Left renal cortex interstitium (tissue), 4 donors: ENCODE measurements at places on chromosomes 6 and 20.

DNA sequence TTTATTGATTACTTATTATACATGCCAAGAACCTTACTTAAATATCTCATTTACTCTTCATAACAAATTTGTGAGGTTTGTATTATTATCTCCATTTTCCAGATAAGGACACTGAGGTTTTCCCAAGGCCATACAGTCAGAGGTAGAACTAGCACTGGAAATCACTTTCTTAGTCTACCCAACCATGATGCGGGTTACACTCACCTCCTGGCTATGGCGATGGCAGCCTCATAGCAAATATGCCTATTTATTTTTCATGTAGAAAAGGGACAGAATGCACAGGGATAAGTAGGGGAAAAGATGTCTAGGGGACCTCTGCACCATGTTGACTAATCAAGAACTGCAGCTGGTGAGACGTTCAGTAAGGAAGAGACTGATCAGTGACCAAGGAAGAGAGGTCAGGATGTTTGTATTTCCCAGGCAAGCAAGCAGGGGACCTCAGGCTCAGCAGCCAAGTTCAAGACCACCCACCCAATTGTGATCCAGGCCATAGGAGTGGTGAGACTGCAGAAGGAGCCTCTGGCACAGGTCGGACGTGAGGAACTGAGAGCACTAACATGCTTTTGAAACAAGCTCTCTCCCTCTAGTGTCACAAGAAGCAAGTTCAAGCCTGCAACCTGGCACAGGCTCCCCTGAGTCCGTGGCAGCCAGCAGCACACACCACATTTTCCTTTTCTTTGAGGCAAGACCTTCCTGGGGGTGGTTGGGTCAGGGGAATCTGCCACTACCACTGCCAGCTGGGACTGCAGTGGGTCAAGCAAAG lies 97.8 kb downstream of the GMPR start:
- no peak for DNase-seq

DNA sequence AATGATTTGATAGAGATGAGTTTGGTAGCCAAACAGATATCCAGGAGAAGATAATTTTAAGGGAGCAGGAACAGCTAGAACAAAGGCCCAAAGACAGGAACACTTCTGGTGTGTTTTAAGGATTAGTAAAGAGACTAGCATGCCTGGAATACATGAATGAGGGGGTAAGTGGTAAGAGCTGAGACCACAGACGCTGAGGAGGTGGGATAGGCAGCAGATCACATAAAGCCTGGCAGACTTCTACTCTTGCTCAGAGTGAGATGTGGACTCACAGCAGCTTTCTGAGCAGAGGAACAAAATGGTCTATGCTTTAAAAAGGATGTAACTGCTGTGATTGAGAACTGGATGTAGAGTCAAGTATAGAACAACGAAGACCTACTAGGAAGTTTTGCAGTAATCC lies 100.1 kb downstream of the EPHA7 start:
- no peak for DNase-seq

DNA sequence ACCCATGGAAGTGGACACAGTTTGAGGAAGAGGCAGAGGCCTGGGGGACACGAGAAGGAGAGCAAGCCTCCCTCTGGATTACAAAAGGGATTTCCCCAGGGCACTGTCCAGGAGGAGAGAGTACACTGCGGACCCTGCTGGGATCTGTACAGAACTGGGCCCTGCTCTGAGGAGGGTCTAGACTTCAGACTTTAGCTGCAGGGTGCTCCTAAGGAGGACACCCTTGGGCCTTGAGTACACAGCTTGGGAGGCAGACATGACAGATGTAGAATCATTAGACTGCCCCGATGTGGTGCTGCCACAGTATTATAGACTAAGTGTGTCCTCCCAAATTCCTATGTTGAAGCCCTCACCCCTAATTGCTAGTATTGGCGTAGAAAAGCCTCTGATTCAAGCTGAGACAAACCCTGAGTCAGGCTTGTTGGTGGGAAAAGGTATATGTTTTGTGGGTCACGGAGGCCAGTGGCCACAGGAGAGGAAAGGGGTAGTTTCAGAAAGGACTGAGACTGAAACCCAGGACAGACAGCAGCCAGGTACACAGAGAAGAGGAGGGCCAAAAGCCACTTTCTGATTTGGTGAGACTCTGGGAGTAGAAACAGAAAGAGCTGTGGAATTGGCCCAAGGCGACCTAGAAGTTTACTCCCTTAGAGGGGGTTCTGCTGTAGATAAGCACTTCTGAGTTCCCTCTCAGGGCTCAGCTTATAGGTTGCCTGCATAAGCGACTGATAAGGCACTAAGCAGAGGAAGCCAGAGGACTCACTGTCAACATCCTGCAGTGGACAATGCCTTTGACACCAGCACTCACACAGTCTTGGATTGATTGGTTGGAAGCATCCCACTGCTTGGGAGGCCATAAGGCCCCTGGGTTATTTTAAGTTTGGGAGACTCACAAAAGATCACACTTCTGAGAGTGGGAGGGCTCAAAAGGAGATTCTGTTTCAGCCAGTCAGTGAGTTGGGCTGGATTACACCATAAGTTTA lies 16.5 kb upstream of the SH3BGRL2 start:
- DNase-seq, result no peak

- no peak for DNase-seq
These were observed 2.6 kb downstream of the TRIM39 start for GRCh38 chr6:30329331-30329730.

DNA sequence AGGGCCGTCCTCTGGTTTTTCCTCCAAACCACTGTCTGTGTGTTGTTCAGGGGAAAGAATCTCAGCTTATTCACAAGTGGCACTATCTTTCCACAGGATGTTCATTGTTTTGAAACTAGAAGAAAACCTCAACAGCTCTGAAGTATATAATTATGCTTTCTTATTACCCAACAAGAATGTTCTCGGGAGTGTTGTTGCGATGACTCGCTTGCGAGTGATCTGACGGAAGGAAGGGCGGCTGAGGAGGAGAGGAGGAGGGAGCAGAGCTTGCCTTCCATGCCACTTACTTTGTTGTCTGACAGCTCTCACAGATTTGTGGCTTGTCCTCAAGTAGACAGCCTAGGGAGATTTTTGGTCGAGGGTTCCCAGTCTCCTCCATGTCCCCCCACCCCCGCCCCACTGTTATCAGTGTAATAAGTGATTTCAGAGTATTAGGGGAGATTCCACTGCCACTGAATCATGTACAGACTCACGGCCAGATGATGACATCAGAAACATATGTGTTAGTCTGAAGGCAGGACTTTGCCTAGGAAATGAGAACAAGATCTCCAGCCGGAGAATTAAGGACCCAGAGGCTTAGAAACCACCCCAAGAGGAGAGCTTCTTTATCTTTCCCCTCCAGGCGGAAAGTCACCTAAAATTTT lies 80.7 kb upstream of the CCN6 start:
- no peak for DNase-seq

DNA sequence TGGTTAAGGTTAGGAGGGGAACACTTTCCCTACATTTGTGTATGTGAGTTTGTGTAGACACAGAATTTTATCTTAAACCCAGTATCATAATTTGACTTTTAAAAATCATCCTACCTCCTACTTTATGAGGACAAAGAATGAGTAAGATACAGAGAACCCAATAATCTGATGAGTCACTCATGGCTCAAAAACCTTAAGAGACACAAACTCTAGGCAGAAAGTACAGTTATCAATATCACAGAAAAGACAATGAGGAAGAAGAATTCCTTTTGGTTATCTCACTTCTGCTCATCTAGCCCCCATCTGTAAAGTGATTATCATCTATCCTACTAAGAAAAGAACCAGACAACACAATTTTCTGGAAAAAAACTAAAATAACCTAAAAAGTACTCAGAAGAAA lies 87.7 kb downstream of the EPB41L2 start:
- DNase-seq, result no peak

DNA sequence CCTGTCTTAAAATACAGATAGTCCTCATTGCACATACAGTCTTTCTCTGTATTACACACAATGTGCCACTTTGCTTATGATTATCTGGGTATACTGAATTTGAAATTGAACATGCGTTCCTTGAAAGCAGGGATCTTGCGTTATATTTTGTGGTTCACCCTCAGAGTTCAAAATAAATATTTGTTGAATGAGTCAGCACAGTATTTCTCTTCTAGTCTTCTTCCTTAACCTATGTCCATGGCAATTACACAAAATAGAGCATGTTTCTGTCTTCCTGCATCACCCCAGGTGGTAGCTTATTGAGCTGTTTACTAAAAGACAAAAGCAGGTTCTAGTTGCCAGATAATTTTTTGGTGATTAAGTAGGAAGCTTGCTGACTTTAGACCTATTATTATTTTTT lies 272.9 kb upstream of the FERMT1 start:
- no peak for DNase-seq

DNA sequence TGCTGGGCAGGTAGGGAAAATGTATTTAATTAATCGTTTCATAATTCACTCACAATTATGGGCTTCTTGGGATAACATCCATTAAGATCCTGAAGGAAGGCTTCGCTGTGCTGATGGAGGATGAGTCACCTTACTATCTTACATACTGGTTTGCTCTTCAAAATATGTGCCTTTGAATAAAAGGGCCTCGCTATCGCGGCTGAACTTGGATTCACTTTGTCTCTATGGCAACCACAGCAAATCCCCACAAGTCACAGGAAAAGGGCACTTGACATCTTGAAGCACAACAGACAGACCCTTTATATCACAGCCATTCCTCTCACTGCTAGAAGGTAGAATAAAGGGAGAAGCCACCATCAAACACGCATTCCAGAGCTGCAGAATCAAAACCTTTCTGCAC lies 141.3 kb upstream of the MYLIP start:
- no peak for DNase-seq

DNA sequence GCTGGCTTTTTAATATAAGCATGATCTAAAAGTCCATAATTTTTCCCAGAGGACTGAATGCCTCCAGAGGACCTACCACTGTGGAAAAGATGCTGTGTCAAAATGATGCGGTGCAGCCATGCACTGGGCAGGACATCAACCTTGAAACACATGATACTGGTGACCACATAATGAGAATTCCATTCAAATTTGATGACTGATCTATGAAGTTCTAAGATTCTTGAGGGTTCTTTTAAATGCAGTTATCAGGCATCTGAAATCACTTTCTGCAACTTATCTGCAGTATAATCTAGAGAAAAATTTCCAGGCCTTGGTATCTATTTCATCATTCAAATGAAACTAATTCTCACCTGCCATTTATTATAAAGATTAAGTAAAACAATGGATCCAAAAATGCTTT lies 15.0 kb upstream of the MARCKS start:
- no peak for DNase-seq
